ENCODE measurements at places on chromosomes 12 and 14.

DNA sequence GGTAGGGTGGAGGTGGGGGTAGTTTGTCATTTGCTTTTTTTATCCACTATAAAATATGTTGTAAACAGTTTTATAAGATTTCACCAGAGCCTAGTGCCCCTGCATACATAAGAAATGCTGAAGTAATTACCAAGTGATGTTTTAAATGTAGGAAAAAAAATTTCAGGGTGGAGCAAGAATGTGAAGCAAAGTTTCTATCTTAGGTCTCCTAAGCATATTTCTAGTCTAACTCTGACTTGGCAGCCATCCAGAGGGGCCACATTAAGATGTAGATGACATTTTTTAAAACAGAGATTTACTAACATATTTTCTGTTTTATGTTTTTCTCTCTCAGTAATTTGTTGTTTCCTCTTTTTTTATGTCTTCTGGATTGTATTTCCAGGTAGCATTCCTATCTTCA, 15.8 kb upstream of the KRAS start:
- no peak for DNase-seq

DNA sequence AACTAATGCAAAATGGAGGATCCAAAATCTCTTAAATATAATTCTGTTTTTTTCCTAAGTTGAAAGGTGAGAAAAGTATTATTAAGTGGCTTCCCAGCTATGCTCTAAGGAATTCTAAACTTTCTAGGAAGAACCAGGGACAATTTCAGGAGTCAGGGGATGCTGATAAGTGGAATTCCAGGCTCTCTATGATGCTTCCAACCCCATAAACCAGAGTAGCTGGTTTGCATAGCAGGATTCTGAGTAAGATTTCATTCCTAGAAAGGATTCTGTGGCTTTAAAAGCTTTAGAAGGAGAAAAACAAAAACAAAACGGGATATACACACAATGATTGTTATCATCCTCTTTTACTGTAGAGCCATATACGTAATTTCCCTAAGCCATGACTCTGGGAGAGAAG, 93.9 kb downstream of the SLC16A7 start:
- DNase-seq = no peak

GRCh38 chr12:53478865-53479264, 20.4 kb downstream of the MAP3K12 start:
- DNase-seq = no peak

DNA sequence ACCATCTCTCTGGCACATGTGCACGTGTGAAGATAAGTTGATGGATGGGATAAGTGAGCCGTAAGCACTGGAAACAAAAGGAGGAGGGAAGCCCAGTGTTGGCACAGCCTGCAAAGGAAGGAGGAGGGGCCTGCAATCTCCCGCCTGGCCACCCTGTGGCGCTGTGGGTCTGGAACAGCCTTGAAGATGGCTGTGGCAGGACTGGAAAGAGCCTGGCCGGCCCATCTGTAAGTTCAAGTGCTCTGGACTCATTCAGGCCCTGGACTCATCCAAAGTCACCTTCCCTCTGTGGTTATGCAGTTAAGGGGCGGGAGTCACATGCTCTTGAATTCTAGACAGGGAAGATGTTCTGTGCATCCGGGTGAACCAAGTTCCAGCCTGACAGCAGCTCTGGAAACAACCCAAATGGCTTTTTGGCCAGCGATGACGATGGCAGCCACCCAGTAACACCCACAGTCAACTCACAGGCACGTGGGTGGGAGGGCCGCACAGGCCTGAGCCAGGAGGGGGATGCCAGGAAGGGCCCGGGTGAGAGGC, 50.4 kb downstream of the CHGA start:
- no peak for DNase-seq

DNA sequence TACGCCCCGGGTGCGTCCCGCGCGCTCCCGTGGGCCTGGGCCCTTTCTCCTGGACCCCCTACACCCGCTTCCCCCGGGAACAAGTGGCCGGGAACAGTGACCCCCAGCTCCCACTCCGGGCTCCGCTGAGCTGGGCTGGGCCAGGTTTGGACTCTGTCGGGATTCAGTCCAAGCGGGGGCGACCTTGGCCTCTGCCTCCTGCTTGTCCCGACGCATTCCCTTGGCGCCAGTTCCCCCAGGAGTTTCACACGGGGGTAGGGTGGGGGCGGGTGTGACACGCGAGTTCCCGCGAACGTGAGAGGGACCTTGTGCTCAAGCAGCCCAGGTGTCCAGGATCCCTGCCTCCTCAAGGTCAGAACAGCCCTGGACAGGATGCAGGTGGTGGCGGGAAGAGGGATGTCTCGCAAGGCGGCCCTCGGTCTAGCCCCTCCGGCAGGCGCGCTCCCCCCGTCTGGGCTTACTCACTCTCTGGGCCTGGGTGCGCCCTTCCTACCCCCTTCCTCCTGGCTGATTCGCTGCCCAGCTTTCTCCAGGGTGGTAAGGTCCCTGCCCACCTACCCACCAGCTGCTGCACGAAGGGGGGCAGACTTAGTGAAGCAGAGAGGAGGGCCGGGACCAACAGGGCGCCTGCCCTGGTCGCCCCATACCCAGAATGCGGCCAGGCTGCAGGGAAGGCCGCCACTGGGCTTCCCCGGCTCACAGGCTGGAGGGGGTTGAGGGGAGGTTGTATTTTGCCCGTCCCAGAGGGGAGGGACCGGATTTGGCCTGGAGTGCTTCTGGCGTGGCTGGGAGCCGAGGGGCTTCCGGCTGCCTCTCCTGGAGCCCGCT, 862 bp downstream of the CRIP2 start:
- no peak for DNase-seq

- DNase-seq = no peak
These were observed 15.7 kb downstream of the SGPP1 start for GRCh38 chr14:63712123-63712522.

- no peak for DNase-seq
These were observed 907.6 kb upstream of the FLRT2 start for GRCh38 chr14:84622357-84622756.

DNA sequence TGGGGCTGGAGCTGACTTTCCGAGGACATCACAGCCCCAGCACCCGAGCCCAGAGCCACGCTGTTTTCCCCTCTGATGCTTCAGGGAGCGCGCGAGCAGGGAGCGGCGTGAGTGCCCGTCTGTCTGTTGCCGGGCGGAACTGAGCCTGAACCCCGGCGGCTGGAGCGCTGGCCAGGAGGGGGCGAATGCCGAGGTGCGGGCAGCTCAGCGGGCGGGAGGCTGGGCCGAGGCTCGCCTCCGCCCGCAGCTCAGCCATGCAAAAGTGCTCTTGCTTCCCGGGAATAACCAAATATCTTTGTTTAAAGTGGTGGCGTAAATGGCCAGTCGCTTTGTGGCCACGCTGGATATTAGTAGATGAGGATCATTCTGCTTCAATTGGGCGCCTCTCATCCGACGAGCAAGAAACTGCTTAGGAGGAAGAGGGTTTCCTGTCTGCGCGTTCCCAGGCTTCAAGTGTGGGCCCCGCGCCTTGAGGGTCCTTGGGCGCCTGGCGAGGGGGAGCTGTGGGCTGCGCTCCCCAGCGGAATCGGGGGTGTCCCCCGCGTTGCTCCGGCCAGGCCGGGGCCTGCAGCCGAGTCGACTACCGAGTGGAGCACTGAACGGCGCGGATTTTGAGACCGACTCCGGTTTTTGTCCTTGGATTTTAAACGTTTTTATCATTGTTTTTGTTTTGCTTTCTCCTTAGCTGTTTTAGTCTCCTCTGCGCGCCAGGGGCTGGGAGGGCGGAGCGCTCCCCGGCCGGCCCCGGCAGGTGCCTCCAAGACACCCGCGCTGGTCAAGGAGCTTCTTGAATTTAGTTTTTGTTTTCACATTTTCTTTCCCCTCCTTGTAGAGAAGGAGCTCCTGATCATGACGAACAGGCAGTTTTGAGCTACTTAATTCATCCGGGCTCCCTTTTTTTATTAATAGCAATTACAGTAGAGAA, 831 bp upstream of the NKX2-1 start:
- DNase-seq = no peak

DNA sequence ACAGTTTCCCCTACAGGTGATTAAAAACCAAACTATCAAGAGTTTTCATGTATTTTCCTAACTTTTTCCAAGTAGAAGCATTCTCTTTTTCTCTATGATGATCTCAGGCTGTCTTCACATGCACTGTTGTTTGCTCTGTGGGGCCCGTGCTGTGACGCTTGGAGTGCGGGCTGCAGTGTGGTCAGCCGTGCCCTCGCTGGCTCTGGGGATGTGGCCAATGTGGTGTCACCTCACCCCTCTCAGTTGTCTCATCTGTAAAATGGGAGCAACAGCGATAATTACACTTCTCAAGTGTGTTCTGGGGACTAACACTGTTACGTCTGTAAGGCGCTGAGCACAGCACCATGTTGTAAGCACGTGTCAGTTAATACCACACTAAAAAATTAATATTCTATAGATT, 28.6 kb downstream of the DDX51 start:
- DNase-seq = no peak

- no peak for DNase-seq
These were observed 74.6 kb upstream of the BBS10 start for GRCh38 chr12:76422543-76423438.
